ENCODE measurements at places on chromosomes 5 and 9.

- DNase-seq = no peak
Measured at GRCh38 chr9:137788561-137789294, 88.9 kb upstream of the CACNA1B start.

GRCh38 chr9:115035841-115036612 lies 81.9 kb downstream of the TNC start:
- no peak for DNase-seq

GRCh38 chr9:89051421-89052025 lies 60.3 kb downstream of the S1PR3 start:
- no peak for DNase-seq

DNA sequence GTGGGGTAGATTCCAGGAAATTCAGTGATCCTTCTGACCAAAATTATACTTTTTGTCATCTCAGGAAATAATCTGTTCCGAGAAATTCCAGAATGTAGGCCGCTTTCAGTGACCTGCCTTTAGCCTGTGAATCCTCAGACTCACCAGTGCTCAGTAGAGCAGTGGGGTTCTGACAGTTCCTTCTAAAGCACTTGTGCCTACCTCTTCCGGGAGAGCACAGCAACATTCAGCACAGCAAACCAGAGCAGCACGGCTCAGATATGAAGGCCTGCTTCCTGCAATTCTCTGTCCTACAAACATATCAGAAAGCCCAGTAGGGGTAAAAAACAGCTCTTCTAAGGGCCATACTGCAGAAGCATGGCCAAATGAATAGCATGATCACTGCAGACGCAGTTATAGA lies 15.0 kb downstream of the FANCC start:
- DNase-seq = no peak

Data from omental fat pad (tissue), 4 donors.